Small intestine (tissue), 16 donors: ENCODE measurements at places on chromosomes 1 and 21. TPM values are rescaled to one million over a fixed set of nuclear protein-coding genes. Genes with fewer than 3 reads are reported as not detected.

GRCh38 chr1:234900595-234900994 lies 228.0 kb downstream of the TOMM20 start:
- no peak for DNase-seq

- no peak for DNase-seq
Measured at GRCh38 chr1:85333186-85333585, 56.8 kb upstream of the BCL10 start.

- DNase-seq = no peak
Measured at GRCh38 chr1:107981277-107981676, 16.3 kb upstream of the VAV3 start.

Gene PSMB4
- polyA plus RNA-seq = 434 TPM

Gene CR1L
- polyA plus RNA-seq = not detected
